ENCODE measurements at places on chromosomes 2 and 18.

DNA sequence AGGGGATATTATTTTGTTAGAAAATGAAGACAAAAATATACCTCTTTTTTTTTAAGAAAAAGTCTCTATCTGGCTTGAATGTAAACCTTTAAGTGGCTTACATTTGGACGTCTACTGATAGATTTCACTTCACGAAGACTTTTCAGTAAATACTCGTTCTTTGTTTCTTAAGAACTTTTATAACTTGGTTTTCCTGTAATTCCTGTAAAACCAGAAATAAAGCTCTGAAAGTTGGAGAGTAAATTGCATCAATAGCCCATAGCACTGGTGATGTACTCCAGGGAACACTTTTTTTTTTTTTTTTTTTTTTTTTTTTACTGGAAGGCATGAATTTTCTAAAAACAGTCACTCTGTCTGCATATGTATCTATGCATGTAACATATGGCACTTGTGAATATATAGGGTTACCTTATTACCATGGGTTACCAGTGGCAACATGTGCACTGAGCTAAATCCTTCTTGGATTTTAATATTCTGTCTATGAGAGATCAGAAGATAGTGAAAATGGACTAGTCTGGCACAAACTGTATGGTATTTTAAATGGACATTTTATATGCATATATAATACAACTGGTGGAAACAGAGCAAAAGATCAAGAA is 309.2 kb upstream of the TCF4 start:
- DNase-seq: no peak

- DNase-seq: no peak
Observed at GRCh38 chr2:176999301-176999700, 213.3 kb upstream of the HNRNPA3 start.

DNA sequence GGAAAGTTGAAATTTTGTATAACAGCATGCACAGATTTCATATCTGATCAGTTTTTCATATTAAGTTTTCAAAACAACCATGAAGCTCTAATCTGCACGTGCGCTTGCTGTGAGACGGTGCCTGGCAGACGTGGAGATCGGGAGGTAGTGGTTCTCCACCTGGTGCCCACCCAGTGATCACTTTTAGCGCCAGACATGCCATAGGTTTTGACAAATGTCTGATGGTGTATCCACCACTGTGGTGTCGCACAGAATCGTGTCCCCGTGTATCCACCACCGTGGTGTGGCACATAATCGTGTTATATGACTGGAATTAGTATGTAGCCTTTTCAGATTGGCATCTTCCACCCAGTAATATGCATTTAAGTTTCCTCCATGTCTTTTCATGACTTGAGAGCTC is 40.9 kb upstream of the KCNG2 start:
- DNase-seq: no peak

- DNase-seq: no peak
Observed at GRCh38 chr2:231287696-231288095, 89.3 kb downstream of the ARMC9 start.

GRCh38 chr2:55302241-55302640 is 33.2 kb upstream of the MTIF2 start:
- DNase-seq: no peak

GRCh38 chr2:206939340-206939739 is at the start of gene CPO:
Gene CPO, plus strand, starts transcription at chr2:206939518. Its CDS starts 82 bp downstream, at chr2:206939600.
- no peak for DNase-seq

All from activated CD4-positive, CD25-positive, alpha-beta regulatory T cell (primary cell).